ENCODE measurements at places on chromosomes 11 and 22. TPM values are rescaled to one million over a fixed set of nuclear protein-coding genes. Genes with fewer than 3 reads are reported as not detected.

DNA sequence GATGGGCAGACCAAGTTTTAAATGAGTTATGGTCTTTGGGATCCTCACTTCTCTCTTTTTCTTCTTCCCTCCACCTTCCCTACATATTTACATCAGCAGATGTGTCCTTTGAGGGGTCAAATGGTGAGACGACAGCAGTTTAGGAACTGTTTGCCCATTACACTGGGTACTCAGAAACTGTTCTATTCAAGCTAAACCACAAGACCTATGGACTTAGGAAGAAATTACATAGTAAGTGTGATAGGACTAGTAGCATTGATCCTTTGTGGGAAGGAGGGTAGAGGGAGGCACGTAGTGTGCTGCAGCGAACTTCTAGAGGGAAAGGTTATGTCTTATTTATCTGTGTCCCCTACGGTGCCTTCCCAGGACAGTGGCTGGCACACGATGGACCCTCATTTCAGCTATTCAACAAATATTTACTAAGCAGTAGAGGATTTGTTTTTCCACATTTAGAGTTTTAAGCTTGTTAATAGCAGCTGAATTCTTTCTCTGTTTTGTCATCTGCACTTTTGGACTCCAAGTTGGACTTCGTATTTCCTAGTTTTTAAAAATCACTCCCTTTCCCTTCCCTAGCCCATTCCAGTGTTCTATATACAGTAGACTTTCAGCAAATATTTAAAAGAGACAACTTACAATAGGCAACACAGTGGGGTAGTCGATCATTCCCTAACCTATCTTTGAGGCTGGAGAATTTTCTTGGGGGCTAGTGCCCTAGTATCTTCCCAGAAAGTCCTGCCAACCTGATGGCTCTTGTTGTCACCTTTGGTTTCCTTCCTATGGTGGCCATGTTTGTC is 13.9 kb downstream of the FZD4 start:
- no peak for DNase-seq

DNA sequence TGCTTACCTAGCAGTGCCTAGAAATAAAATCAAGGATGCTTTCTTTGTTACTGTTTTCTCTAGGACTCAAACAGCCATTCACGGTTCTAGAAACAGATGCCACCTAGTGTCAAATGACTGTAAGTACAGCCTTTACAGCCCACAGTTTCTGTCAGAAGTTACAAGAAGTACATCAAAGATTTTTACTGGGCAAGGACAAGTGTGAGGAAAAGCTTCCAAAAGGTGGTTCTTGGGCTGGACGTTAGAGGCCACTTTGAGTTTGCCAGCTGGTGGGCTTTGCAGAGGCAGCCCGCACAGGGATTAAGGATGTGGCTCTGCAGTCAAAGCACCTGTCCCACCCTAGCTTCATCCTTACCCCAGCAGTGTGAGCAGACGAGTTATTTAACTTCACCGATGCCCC is 6.9 kb downstream of the KMT5B start:
- peak; percentile 73 for DNase-seq

- no peak for DNase-seq
Measured at GRCh38 chr11:120909676-120910416, 114.1 kb upstream of the TBCEL start.

GRCh38 chr11:11995601-11996000 is 12.8 kb downstream of the DKK3 start:
- no peak for DNase-seq

DNA sequence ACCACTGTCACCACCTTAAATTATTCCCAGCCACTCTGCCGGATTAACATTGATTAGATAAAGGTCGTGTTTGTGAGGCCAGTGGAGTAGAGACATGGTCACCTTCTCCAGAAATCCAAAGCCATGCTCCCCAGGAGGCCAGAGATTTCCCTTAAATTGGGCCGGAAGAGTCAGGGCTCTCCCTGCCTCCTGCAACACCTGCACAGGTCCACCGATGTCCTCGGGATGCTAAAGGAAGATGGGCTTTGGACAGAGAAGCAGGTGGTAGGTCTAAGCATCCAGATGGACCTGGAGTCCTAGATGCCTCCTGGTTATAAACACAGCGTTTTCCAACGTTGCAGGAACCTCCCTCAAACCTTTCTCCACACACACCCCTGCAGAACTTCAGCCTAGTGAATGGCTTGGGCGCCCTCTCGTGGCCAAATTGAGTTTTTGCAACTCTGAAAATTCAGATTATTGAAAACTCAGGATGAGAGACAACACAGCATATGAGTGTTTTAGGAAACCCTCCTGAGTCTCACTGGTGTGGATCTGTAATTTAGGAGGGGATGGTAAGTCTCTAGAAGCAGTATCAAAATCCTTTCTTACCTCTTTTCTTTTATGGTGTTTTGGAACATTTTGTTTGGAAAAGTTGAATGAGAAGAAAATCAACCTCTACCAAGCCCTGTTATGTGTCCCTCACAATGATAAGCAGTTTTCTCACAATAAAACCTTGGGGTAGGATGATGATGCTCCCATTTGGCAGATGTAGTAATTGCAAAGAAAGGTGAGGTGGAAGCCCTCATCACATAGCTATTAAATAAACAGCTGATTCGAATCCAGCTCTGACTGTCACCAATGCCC is 109.6 kb downstream of the RRAS2 start:
- peak; percentile 60 for DNase-seq

DNA sequence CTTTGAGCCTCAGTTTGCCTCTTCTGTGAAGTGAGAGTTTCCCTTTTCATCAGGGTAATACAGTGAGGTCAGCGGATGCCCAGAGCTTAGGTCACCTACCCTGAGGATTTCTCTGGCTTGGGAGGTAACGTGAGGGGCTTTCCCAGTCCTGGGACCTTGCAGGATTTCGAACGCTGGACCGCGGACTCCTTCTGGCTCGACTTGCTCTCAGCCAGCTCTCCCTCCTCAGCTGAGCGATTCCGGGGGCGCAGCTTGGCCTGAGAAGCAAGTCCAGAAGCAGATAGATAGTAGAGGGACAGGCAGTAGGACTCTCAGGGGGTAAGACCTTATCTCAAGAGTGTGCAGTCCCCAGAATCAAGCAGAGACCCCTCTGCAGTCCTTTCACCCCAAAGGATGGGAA is 24.0 kb downstream of the TNKS1BP1 start:
- no peak for DNase-seq

- DNase-seq: no peak
Measured at GRCh38 chr11:85236211-85236610, 390.9 kb downstream of the DLG2 start.

GRCh38 chr11:111438846-111439520 is 59.9 kb upstream of the POU2AF1 start:
- DNase-seq: no peak

DNA sequence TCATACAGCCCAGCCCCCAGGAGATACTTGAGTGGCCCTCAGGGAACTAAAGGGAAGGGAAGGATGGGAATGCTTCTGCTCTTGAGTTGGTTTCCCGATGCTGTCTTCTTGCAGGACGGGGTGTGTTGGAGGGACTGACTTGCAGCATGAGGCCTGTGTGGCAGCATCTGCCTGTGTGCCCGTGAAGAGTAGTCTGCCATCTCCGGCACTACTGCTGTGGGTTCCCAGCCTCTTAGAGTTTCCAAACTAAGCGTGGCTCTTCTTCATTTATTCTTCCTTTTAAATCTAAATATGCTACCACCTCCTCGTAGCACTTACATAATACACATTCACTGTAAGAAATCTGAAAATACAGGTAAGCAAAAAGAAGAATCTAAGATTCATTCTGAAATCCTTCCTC is 12.8 kb downstream of the EXT2 start:
- no peak for DNase-seq

Gene F2
- 0.68 TPM for polyA plus RNA-seq

Gene OR52N4
- not detected for polyA plus RNA-seq

Gene BATF2
- 3.2 TPM for polyA plus RNA-seq

Gene GAS2
- 13.8 TPM for polyA plus RNA-seq

Gene CNTN5
- 27.1 TPM for polyA plus RNA-seq
